ENCODE measurements at places on chromosomes 7 and 10.

DNA sequence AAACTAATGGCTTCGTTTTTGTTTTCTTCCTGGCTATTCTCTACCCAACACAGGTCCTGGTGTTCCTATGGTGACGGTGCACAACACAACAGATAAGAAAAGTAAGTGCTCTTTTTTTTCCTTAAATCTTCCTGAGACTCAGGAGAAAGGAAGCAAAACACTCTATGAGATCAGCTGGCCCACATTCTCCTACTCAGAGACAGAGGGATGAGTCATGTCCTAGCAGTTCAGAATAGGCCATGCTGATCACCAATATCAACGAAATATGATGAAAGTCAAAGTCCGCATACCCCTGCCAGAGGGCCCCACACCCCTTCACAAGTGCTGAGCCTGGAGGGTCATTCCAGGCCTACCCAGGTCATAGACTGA lies 149.2 kb downstream of the PAXIP1 start:
- no peak for DNase-seq

DNA sequence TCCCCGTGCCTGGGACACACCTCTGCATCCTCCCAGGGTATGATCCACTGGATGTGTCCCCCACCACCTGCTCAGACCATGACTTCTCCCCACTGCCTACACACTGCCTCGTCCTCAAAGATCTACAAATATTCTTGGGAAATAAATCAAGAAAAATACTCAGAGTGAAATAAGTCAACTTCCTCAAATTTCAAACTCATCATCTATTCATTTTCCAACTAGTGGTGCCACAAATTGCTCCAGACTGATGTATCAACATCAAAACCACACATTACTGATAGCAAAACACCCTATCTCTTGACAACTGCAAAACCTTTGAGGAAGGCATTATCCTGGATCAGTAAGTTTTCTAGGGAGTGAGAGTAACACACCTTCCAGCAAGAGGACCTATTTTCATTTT lies 87.7 kb downstream of the GRB10 start:
- no peak for DNase-seq

- no peak for DNase-seq
These were observed 22.3 kb upstream of the ARHGAP22 start for GRCh38 chr10:48626986-48627731.

- DNase-seq: no peak
These were observed 126.2 kb downstream of the MDFIC start for GRCh38 chr7:115047958-115048720.

- no peak for DNase-seq
These were observed 281.4 kb downstream of the NXPH1 start for GRCh38 chr7:8714791-8715190.

- DNase-seq: no peak
These were observed 411.3 kb downstream of the KIF20B start for GRCh38 chr10:90112681-90113080.
